ENCODE measurements at places on chromosomes 3 and 15. TPM values are rescaled to one million over a fixed set of nuclear protein-coding genes. Genes with fewer than 3 reads are reported as not detected.

GRCh38 chr3:151067158-151067557, 18.3 kb upstream of the MED12L start:
- H3K27me3 ChIP-seq: no peaks in the 10 kb centered on the region
- no peaks in the 10 kb centered on the region for H3K36me3 ChIP-seq
- DNase-seq: no peak
- H3K27ac ChIP-seq: no peak overlapping the region
- no peak overlapping the region for H3K4me3 ChIP-seq

DNA sequence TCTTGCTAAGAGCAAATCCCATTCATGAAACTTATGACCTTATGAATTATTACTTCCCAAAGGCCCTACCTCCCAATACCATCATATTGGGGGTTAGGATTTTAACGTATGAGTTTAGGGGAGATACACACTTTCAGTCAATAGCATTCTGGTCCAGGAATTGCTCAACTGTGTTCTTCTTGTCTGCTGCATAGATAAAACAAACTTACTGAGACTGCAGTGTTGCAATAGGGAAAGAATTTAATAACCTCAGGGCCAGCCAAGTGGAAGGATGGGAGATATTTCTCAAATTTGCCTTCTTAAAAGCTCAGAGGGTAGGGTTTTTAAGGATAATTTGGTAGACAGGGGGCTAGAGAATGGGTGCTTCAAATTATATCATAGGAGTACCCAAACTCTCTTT, 625.8 kb downstream of the OTOL1 start:
- H3K4me3 ChIP-seq: no peak overlapping the region
- H3K27me3 ChIP-seq: no peaks in the 10 kb centered on the region
- no peaks in the 10 kb centered on the region for H3K4me1 ChIP-seq

- no peaks in the 10 kb centered on the region for H3K36me3 ChIP-seq
- no peaks in the 10 kb centered on the region for H3K27me3 ChIP-seq
- no peak overlapping the region for H3K4me3 ChIP-seq
These were observed 257.2 kb downstream of the NFKBIZ start for GRCh38 chr3:102106416-102107097.

DNA sequence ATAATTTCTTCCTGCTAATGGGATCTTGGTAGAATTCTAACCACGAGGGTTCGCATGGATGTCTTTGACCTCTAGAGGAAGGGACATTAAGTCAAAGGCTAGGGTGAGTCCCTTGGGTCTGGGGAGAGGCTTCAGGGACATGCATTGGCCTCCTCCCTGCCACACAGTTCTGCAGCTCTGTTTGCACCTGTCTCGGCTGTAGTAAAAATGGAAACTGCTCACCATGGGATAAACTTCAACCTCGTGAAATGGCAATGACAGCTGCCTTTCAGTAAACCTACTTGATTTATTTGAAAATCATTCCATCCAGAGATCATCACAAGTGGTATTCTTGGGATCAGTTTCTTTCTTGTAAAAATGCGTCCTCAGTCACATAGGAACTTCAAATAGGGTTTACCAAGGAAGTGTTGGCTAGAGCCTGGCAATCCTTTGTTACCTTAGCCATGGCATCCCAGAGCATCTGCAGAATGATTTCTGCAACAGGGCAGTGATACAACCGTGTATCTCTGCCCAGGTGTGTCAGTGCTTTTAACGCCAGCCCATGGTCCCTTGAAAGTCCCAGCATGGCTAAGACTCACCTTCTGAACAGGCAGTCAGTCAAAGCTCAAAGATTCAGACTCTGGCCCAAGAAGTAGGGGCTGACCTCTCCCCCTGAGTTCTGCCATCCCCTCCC, 14.0 kb upstream of the LRTM1 start:
- H3K27ac ChIP-seq: no peak overlapping the region
- no peaks in the 10 kb centered on the region for H3K36me3 ChIP-seq
- H3K4me1 ChIP-seq: no peaks in the 10 kb centered on the region
- H3K27me3 ChIP-seq: no peaks in the 10 kb centered on the region
- DNase-seq: no peak

- no peaks in the 10 kb centered on the region for H3K27me3 ChIP-seq
- no peaks in the 10 kb centered on the region for H3K36me3 ChIP-seq
- no peak overlapping the region for H3K27ac ChIP-seq
- no peaks in the 10 kb centered on the region for H3K4me1 ChIP-seq
- no peak for DNase-seq
These were observed 289.5 kb upstream of the RGMA start for GRCh38 chr15:93378558-93378957.

- H3K27ac ChIP-seq: no peak overlapping the region
- H3K27me3 ChIP-seq: no peaks in the 10 kb centered on the region
- H3K4me1 ChIP-seq: no peaks in the 10 kb centered on the region
- DNase-seq: no peak
These were observed 52.1 kb downstream of the TMEM212 start for GRCh38 chr3:171895291-171895690.

- no peak overlapping the region for H3K4me3 ChIP-seq
- no peak overlapping the region for H3K27ac ChIP-seq
- peaks cover 6% of the 10 kb centered on the region for H3K4me1 ChIP-seq
- H3K36me3 ChIP-seq: peaks cover 6% of the 10 kb centered on the region
These were observed 4.2 kb downstream of the ZSCAN2 start for GRCh38 chr15:84604826-84605553.

DNA sequence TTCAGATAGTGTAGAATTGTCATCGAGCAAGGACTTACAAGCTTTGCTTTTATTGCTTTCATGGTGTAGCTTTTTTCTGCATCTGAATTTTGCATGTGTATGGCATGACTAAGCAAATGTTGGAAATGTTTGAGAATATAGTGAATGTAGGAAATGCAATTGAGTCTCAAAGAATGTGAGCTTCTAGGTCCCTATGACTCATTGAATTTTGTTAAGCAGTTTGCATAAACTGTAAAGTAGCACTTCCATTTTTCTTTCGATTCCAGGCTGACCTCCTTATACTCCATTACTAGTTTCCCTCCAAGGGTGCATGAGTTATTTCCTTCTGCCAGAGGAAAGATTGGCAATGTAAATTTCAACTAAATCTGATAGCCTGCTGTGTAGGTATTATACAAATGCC, 619.2 kb downstream of the DIPK2A start:
- no peaks in the 10 kb centered on the region for H3K27me3 ChIP-seq
- no peak overlapping the region for H3K4me3 ChIP-seq
- no peak for DNase-seq

DNA sequence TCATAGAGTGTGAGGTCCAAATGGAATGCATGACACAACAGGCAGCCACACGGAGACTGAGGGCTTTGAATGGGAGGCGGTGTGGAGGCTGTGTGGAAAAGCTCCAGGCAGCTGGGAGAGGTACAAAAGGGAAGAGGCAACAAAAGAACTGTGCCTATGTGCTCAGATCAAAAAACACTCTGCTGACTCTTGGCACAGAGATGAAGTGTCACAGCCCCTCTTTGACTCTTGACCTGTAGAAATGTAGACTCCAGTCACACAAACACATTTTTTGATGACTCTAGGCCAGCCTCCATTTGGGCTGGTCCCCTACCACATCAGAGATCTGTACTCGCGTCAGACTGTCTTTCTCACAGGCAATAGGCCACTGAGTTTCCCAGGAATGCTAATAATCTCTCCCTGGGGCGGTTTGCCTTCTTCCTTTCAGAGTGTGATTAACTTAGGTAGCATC, 456.0 kb downstream of the TUSC7 start:
- H3K4me1 ChIP-seq: no peaks in the 10 kb centered on the region
- H3K27ac ChIP-seq: no peak overlapping the region
- H3K27me3 ChIP-seq: no peaks in the 10 kb centered on the region
- H3K36me3 ChIP-seq: no peaks in the 10 kb centered on the region
- DNase-seq: no peak

DNA sequence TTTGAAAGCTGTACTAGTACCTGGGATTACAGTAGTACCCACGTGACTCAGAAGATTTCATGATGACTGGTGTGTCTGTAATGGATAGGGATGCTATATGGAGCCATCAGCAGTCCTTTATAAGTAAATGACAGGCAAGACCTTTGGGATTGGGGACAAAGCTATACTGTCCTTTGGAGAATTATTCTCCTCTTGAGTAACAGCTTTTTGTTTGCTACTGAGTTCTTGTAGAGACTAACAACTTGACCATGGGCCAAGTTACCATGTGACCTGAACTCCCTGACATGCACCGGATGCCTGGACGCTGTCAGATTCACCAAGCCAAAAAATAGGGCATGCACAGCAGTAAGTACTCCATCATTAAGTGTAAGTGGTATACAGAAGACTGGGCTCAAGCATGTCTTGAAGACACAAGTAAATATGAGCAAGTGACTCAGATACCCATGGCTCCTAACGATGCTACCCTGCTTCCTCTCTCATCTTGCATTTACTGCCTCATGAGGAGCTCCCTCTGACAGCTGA, 12.9 kb downstream of the SEC11A start:
- H3K36me3 ChIP-seq: no peaks in the 10 kb centered on the region
- H3K27me3 ChIP-seq: no peaks in the 10 kb centered on the region
- H3K27ac ChIP-seq: peak overlapping the region; percentile 26
- no peak overlapping the region for H3K4me3 ChIP-seq
- DNase-seq: peak; percentile 75

DNA sequence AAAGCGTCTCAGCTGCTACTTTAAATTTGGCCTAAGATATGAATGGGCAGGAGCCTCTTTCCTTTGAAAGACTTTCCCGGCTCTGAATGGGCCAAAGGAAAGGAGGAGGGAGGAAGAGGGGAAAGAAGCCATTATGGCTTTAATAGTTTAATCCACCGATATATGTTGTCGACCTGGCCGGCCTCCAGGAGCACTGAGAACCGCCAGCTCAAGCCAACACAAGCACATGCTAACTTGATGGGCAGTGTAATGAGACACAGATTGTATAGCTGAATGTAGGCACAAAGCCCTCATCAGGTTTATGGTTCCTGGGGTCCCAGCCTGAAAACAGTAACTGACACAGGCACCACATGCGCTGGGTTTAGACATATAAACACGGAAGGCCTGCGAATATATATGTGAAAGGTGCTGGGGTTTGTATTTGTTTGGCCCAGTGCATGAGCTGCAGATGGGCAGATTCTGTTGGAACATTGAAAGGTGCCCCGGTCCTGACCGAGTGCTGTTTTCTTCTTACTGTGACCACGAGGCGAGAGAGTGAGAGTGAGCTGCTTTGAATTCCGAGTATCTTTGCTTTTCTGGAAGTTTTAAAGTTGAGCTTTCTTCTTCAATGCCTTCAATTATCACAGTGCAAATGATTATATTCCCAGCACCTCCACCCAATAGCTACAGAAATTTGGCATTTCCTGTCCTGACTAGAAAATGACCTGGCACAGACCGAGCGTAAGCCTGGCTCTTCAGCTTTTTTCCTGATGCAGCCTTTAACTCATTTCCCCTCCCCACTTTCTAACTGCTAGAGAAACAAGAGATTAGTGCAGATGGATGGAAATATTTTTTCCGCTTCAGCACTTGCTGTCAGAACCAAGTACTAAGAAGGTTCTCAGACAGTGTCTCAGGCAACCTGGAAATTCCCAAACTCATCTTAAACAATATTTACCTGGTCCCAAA, 267.3 kb downstream of the RORA start:
- no peaks in the 10 kb centered on the region for H3K36me3 ChIP-seq
- no peak overlapping the region for H3K27ac ChIP-seq
- no peaks in the 10 kb centered on the region for H3K4me1 ChIP-seq
- no peak for DNase-seq

- no peaks in the 10 kb centered on the region for H3K36me3 ChIP-seq
- no peaks in the 10 kb centered on the region for H3K27me3 ChIP-seq
- DNase-seq: no peak
- no peak overlapping the region for H3K4me3 ChIP-seq
- H3K4me1 ChIP-seq: no peaks in the 10 kb centered on the region
- H3K27ac ChIP-seq: no peak overlapping the region
These were observed 503.3 kb upstream of the CFAP20DC start for GRCh38 chr3:59553076-59553475.

GRCh38 chr3:173685456-173685855, 287.9 kb downstream of the NLGN1 start:
- no peak overlapping the region for H3K27ac ChIP-seq
- no peaks in the 10 kb centered on the region for H3K4me1 ChIP-seq
- H3K36me3 ChIP-seq: no peaks in the 10 kb centered on the region
- no peak overlapping the region for H3K4me3 ChIP-seq

- H3K27me3 ChIP-seq: no peaks in the 10 kb centered on the region
- peaks cover 38% of the 10 kb centered on the region for H3K4me1 ChIP-seq
- DNase-seq: no peak
- no peak overlapping the region for H3K27ac ChIP-seq
- no peaks in the 10 kb centered on the region for H3K36me3 ChIP-seq
- H3K4me3 ChIP-seq: no peak overlapping the region
These were observed 17.0 kb downstream of the FNDC3B start for GRCh38 chr3:172056416-172056815.

CSTA gene
- total RNA-seq: 1.7 TPM

CIDEC gene
- 9.4 TPM for total RNA-seq

PXYLP1 gene
- total RNA-seq: 13.4 TPM

RTP3 gene
- total RNA-seq: not detected

NLGN1 gene
- 2.9 TPM for total RNA-seq

MYLK gene
- total RNA-seq: 32.3 TPM

ST8SIA2 gene
- not detected for total RNA-seq

PLA2G4D gene
- not detected for total RNA-seq

Data from thyroid gland (tissue), 4 donors.